ENCODE measurements at places on chromosomes 12 and 14. TPM values are rescaled to one million over a fixed set of nuclear protein-coding genes. Genes with fewer than 3 reads are reported as not detected.

Gene RND1
- total RNA-seq, result 1.0 TPM

Gene KRT2
- not detected for total RNA-seq

GRCh38 chr12:115210533-115211252, 526.7 kb upstream of the TBX3 start:
- H3K27ac ChIP-seq, result no peak overlapping the region
- no peaks in the 10 kb centered on the region for H3K36me3 ChIP-seq
- no peaks in the 10 kb centered on the region for H3K4me1 ChIP-seq
- no peaks in the 10 kb centered on the region for H3K27me3 ChIP-seq
- DNase-seq, result no peak
- no peak overlapping the region for H3K4me3 ChIP-seq

GRCh38 chr12:124884587-124885438, 21.1 kb upstream of the SCARB1 start:
- peak; percentile 56 for DNase-seq
- H3K27ac ChIP-seq, result no peak overlapping the region
- peaks cover 2% of the 10 kb centered on the region for H3K4me1 ChIP-seq
- H3K27me3 ChIP-seq, result no peaks in the 10 kb centered on the region
- H3K4me3 ChIP-seq, result no peak overlapping the region

DNA sequence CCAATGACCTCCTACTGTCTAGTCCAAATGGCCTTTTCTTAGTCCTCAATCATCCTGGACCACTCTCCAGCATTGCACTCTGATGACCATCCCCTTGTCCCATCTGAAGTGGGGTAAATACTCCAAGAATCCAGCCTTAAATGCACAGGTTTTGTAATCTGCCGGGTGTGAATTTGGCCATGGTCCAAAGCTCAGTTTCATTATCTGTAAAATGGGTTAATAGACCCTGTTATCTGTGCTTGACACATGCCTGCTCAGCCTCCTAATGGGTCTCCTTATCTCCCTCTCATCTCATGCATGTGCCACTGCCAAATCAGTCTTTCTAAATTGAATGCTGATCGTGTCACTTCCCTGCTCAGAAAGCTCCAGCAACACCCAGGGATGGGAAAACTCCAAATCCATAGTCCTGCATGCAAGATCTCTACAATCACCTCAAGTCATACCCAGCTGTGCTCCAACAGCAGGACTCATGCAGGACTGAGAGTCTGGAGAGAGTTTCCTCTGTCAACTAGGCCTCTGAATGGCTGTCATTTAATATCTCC, 22.3 kb downstream of the LGR5 start:
- H3K27me3 ChIP-seq, result no peaks in the 10 kb centered on the region
- no peak for DNase-seq
- H3K4me1 ChIP-seq, result no peaks in the 10 kb centered on the region
- no peaks in the 10 kb centered on the region for H3K36me3 ChIP-seq

DNA sequence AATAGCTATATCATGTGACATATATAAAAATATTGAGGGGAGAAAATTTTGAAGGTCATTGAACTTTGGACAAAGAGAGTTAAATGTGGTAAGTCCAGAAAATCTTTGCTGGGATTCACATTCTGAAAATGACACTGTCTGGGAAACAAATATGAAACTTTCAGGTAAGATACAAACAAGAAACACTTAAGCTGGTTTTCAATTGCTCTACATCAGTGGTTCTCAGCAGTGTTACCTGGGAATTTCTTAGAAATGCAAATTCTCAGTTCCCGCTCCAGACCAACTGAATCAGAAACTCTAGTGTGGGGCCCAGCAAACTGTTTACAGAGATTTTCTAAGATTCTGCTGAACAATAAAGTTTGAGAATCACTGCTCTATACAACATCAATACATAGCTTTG, 3.6 kb upstream of the CDK17 start:
- H3K27ac ChIP-seq, result no peak overlapping the region
- no peaks in the 10 kb centered on the region for H3K4me1 ChIP-seq
- no peak overlapping the region for H3K4me3 ChIP-seq
- no peaks in the 10 kb centered on the region for H3K27me3 ChIP-seq

GRCh38 chr12:124696693-124697476, 129.5 kb upstream of the NCOR2 start:
- no peak overlapping the region for H3K4me3 ChIP-seq
- no peaks in the 10 kb centered on the region for H3K36me3 ChIP-seq
- no peak for DNase-seq
- no peaks in the 10 kb centered on the region for H3K4me1 ChIP-seq
- no peak overlapping the region for H3K27ac ChIP-seq

- peaks cover 17% of the 10 kb centered on the region for H3K4me1 ChIP-seq
- H3K27me3 ChIP-seq, result no peaks in the 10 kb centered on the region
- H3K4me3 ChIP-seq, result peak within 1 kb of the TSS; percentile 88
- peak; percentile 99 for DNase-seq
Observed at GRCh38 chr12:53625946-53626701, at the start of gene ATF7. Gene ATF7 (minus strand): TSS chr12:53626382. CDS start chr12:53601000, 25,382 bp downstream.

Data from kidney (tissue), 22 donors.